Myocyte (in vitro differentiated cells): ENCODE measurements at places on chromosomes 16 and 17.

DNA sequence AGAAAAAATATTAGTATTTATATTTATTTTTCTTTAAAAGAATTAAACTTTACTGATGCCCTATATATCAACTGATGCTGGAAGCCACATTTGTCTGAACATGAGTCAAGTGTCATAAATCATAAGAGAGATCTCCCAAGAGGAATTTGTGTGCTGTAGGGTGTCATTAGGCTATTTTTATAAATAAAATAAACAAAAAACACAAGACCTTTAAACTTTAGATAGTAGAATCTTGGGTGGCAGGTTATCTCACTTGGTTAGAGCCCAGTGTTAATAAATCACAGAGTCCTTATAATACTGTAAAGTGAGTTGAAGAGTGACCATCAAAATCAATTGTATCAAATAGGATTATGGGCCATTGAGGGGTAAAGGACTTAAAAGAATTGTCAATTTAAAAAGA, 21.3 kb upstream of the CPD start:
- no peak for DNase-seq

DNA sequence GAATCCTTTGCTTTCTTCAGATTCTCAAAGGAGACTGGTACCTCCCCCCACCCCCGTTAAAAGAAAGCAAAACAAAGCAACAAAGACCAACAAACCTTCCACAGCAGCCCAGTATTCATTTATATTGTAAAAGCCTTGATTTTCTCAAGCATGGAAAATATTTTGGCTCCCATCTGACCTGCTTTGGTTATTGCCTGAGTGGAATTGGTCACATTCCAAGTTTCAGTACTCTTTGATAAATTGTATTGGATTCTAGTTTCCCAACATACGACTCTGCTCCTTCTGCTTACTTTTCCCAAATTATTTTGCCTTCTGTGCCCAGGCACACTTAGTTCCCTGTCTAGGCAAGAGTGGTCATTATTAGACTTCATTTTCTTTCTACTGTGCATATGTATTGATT, 1.3 kb downstream of the ABCC11 start:
- no peak for DNase-seq

DNA sequence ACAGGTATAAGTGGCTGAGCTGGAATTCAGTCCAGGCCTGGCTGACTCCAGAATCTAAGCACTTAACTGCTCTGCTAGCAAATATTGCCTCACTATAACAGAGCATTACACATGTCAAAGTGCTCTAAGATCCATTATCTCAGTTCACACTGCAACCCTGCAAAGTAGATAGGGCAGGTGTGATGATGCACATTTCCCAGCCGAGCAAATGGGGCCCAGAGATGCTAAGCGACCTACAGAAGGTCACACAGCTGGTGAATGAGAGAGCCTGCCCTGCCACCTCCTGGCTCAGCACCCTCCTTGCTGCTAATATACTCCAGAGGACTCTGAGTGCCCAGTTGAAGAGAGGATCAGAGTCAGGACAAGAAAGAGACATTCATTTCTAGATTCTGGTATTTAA, 73.6 kb upstream of the CCL1 start:
- no peak for DNase-seq

- DNase-seq: no peak
Observed at GRCh38 chr17:12391468-12391867, 274.2 kb upstream of the MYOCD start.

GRCh38 chr17:65099941-65100315, 37.2 kb upstream of the RGS9 start:
- DNase-seq: peak; percentile 90
